ENCODE measurements at places on chromosomes 2 and 18.

DNA sequence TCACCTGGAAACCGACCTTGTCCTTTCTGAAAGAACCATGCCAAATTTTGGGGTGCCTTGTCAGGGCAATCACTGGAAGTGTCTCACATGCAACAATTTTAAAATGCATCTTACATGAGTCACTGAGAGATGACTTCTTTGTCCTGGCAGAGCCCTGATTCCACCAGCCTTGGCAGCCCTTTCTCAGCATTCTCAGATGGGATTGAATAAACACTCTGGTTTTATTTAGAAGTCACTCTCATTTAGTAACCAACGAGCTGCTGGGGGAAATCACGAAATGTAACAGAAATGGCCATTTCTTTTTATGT is 3.8 kb upstream of the ATP8B1 start:
- peak; percentile 76 for DNase-seq

GRCh38 chr2:156400706-156401678 is 35.2 kb upstream of the GPD2 start:
- DNase-seq = peak; percentile 87

- no peak for DNase-seq
Measured at GRCh38 chr18:76351961-76352581, 143.0 kb downstream of the ZNF516 start.

DNA sequence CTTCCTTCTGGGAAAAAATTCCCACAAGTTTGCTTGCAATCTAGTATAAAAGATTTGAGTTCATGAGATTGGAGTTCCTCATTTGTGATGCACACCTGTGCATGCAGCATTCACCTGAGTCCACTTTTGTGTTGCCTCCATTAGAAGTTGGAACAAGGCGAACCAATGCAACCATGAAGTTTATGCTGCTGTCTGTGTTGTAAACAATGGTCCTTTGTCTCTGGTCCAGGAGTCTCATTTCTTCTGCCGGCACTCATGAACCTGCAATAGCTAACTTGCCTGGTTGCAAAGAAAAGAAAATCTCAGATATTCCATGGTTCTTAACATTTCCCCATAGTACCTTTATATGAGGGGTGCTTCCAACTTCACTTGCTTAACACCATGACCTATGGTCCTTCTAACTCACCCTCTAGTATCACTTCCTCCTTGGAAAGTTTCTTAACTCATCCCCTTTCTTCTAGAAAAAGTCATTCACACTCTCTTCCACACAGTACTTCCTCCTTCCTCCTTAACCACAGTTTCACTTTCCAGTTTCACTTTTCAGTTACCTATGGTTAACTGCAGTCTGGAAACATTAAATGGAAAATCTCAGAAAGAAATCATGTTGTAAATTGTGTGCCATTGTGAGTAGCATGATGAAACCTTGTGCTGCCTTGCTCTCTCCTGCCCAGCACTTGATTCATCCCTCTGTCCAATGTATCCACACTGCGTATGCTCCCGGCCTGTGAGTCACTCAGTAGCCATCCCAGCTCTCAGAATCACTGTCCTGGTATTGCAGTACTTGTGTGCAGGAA is 128.8 kb upstream of the TRIB2 start:
- DNase-seq = peak; percentile 64

DNA sequence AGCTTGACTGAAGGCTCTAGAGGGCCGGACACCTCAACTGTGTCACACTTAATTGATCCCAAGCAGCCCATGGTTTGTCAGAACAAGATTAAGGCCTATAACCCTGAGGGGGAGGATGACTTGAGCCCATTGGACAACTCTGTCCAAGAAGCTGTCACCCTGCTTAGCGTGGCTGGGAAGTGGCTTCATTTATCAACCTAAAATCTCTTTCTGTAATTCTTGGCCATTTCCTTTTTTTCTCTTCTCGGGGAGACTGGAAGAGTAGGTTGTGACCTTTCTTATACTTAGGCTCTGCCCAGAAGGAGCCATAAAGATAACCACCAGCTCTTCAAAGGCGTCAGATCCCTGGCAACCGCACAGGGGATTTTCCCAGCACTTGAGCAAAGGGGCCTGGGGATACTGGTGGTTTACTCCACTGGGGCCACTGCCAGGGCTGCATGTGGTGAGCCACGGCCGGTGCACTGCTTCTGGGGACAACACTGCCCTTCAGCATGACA is 265.5 kb downstream of the CYRIA start:
- DNase-seq = no peak

DNA sequence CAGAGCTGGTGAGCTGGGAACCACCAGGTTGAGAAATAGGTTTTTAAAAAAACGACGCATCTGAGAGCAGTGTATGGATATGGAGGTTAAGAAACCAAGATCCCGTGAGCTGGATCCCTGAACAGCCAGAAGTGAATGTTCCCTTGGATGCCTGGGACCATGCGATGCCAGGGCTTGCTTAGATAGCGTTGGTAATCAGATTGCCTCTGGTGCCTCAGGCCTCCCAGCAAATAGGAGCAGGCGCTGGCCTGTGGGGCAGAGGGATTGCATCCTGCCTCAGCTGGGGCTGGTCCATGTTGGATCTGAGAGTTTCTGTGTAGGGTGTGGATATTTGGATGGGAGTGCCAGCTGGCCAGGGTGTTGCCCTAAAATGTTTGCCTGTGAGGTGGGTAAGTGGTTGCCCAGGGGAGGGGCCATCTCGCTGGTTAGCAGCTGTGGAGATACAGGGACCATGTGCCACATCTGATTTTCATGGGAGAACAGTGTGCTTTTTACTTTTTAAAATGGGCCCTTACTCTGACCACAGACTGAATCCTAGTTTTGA is 80.8 kb upstream of the MCFD2 start:
- no peak for DNase-seq

- no peak for DNase-seq
Measured at GRCh38 chr2:14451312-14451711, 181.2 kb upstream of the LRATD1 start.

DNA sequence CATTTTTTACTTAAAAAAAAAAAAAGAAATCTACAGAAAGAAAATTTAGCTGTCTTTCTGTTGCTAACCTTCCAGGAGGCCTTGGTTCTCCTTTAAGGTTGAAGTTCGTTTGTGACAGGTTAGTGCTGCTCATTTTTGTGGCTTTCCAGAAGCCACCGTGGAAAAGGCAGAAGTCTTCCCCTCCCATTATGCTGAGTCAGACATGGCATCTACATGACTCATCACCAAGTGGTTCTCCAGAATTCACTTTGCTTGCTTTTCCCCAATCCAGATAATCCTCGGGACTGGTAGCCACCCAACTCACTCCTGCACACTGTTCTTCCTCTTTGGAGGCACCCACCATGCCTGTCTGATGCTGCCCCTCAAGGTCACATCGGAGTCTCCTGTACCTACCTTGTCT is 228.7 kb downstream of the PIK3C3 start:
- peak; percentile 42 for DNase-seq

DNA sequence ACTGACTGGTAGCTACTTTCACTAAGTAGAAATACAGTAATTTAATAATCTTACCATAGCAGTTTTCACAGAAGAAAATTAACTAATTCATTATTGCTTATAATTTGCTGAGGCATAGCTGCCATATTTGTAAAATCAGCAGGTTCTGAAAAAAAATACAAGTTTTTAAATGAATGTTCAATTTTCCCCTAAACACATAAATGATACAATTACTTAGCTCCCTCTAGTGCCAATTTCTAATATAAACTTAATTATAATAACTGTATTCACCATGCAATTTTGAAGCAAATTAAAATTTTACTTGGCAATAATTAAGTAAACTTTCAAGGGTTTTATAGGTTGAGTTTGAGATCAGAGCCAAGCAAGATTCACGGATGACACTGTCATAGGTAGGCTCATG is 1321.6 kb upstream of the ACVR2A start:
- DNase-seq = no peak

- peak; percentile 90 for DNase-seq
Measured at GRCh38 chr2:215711471-215712034, 275.7 kb upstream of the FN1 start.

- no peak for DNase-seq
Measured at GRCh38 chr2:220509966-220510365, 882.5 kb downstream of the SLC4A3 start.

DNA sequence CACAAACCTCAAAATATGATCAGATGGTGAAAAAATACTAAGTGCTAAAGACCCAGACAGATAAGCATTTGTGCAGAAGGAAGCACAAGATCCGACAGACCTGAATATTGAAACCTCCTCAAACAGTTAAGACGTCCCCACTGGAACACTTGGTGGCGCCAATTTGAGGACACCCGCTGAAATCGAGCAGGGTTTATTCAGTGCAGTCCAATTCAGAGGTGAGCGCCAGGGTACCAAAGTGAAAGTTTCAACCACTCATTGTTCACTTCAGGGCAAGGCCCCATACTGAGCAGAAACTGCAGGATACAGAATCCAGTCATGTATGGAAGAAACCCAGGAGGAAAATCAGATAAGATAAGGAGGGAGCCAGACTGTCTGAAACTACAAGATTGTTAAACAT is 417.6 kb downstream of the LRRTM4 start:
- DNase-seq = no peak

- DNase-seq = no peak
Measured at GRCh38 chr2:25039126-25039525, 2.8 kb upstream of the EFR3B start.

DNA sequence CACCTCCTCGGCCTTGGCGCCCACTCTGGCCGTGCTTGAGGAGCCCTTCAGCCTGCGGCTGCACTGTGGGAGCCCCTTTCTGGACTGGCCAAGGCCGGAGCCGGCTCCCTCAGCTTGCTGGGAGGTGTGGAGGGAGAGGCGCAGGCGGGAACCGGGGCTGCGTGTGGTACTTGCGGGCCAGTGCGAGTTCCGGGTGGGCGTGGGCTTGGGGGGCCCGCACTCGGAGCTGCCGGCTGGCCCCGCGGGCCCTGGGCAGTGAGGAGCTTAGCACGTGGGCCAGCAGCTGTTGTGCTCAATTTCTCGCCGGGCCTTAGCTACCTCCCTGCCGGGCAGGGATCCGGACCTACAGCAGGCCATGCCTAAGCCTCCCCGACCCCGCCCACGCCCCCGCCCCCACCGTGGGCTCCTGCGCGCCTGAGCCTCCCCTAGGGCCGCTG is 25.3 kb upstream of the TNP1 start:
- DNase-seq = no peak

DNA sequence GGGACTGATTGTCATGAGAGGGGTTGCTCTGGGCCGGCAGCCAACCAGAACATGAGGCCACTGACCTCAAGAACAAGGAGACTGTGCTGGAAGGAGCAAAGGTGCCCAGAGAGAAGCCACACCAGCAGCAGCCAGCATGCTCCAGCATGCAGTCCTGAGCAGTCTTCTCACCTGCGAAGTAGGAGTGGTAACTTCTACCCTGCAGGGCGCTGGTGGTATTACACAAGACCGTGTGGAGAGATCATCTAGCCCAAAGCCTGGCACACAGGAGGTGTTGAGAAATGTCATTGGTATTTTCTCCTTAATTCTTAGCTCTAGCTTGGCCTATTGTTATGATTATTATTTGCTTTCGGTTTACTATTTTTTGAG is 132.7 kb downstream of the TSN start:
- no peak for DNase-seq

- no peak for DNase-seq
Measured at GRCh38 chr18:58784601-58785137, 80.0 kb upstream of the ZNF532 start.

DNA sequence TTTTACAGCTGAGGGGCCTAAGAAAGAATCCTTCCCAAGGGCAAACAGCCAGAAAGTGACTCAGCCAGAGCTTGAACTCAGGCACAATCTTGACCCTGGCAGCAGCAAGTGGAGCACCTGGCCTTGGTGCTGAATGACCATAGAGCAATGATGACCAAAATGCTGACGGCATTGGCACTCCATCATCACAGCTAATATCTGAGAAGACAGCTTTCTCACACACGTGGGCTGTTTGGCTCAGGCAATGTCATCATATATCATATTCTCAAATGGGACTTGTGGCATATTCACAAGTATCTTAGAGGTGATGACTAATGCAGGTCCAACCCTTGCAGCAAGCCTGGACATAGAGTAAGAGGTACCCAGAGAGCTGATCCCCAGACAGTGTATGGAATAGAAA is 443.9 kb upstream of the MYT1L start:
- no peak for DNase-seq

GRCh38 chr2:196535742-196536141 is 103.8 kb upstream of the CCDC150 start:
- DNase-seq = no peak

- no peak for DNase-seq
Measured at GRCh38 chr2:74036450-74037195, 51.9 kb downstream of the TET3 start.

- no peak for DNase-seq
Measured at GRCh38 chr18:78519394-78520062, 460.1 kb upstream of the SALL3 start.

GRCh38 chr2:35504419-35504818 is 851.2 kb upstream of the CRIM1 start:
- DNase-seq = no peak

DNA sequence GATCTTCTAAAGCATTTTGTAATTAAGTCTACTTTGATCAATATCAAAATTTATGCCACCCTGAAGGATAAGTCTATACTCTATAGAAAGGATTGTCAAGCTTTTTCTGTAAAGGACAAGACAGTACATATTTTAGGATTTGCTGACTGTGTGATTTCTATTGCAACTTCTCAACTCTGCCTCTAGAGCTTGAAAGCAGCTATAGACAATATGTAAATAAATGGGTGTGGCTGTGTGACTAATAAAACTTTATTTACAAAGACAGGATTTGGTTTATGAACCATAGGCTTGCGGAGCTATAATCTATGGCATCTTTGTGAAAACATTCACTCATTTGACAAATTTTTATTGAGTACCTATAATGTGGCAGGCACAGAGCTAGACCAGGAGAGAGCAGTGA is 18.4 kb downstream of the UPP2 start:
- DNase-seq = no peak

Data from HS-5 (cell line).